ENCODE measurements at places on chromosomes 4 and X.
A peak's percentile ranks its signal among the peaks of the same experiment; 100 is the strongest.

- DNase-seq: no peak
These were observed 389.4 kb downstream of the UNC5C start for GRCh38 chr4:95159384-95159783.

GRCh38 chr4:151561551-151562256, 152.7 kb downstream of the FHIP1A start:
- no peak for DNase-seq

DNA sequence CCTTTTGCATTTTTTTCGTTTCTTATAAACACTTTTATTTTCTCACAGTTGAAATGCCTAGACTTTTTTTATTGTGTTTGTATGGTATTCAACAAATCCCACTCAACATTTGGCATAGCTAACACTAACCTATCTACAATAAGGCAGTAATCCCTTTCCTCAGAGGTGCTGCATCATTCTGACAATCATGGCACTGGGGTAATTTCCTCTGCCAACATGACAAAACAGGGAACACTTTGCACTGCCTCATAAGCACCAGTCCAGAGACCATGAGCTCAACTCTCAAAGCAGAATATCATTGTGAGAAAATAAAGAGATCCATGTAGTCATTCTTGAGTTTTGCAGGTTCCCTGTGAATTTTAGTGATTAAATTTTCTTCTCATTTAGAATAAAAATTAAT, 183.8 kb upstream of the INTU start:
- no peak for DNase-seq

GRCh38 chr4:3512719-3513118, 19.5 kb downstream of the LRPAP1 start:
- no peak for DNase-seq

- DNase-seq: no peak
These were observed 78.4 kb downstream of the PWWP3B start for GRCh38 chrX:106246511-106246910.

- no peak for DNase-seq
These were observed 46.1 kb downstream of the SETD7 start for GRCh38 chr4:139509727-139510410.

- no peak for DNase-seq
These were observed 75.1 kb downstream of the BANK1 start for GRCh38 chr4:101865501-101866062.

GRCh38 chr4:112813790-112814189, 176.8 kb downstream of the LARP7 start:
- DNase-seq: no peak

DNA sequence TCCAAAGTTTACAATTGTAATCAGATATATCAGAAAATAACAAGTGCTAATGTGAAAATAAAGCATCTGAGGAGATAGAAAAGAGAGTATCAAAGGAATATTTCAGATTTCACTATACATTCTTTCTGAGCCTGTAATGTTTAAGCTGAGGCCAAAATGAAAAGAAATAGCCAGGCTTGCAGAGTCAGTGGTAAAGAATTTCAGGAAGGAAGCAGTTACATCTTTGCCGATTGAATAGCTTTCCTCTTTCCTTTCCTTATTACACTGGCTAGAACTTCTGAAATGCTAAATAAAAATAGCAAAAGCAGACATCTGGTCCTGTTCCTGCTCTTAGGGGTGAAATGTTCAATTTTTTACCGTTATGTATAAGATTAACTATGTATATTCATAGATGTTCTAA, 1441.6 kb upstream of the PCDH7 start:
- DNase-seq: no peak

GRCh38 chrX:24259544-24260240, 54.2 kb downstream of the SUPT20HL2 start:
- peak; percentile 53 for DNase-seq

DNA sequence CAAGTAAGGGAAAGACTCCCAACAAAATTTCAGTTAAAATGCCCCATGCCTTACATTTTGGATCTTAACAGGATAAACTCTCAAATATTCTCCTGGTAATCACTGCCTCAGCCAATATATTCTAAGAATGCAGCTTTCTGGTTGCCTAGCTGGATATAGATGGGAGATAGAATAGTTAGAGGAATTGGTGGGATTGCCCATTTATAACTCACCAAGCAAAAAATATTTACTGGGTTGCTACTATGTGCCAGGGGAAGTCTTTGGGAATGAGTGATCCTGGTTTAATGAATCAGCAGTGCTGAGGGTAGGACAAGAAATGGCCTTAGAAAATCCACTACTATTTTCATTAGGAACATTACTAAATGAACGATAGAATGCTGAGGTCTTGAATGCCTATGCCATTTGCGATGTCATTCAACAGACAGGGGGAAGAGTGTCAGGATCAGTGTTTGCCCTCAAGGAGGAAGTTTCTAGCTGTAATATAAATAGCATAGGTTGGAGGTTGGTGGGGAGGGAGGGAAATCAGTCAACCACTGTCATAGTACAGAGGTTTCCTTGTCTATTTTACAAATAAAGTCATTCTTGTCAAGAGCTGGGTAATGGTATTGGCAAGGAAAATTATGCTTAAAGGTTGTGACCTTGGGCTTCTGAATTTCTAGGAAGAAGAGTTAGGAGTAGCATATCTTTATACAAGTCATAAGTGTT, 63.5 kb downstream of the ENOPH1 start:
- DNase-seq: no peak

GRCh38 chr4:85807247-85807950, 332.4 kb downstream of the ARHGAP24 start:
- no peak for DNase-seq

DNA sequence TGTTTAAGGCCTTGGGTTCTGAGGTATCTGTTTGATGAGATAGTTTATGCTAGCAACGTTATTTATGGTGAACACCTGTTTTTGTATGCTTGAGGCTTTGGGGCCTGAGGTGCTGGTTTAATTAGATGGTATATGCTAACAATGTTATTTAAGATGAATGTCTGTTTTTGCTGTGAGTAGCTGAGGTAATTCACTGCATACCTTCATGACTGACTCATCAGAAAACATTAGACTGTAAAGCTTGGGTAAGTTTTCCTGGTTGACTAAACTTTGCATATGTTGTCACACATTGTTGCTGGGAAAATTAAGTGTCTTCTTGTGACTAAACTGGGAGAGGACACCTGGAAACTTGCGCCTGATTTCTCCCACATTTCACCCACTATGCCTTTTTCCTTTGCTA, 1026.6 kb downstream of the RAPGEF2 start:
- no peak for DNase-seq

GRCh38 chr4:3705236-3705987, 60.8 kb upstream of the ADRA2C start:
- no peak for DNase-seq

DNA sequence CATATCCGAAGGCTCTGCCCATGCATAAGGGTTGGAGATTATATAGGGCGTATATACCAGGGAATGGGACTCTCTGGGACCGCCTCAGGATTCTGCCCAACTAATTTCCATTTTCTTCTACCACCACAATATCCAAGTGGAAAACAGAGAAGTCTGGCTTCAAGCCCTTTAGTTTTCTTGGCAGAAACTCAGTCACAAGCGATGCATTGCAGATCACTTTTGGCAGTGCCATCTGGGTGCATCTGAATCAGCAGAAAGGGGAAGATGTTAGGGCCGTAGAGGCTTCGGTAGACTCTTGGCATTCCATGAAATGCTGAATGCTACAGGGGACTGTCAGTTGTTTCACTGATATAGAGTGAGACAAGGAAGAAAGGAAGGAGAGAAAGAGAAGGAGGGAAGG, 94.1 kb upstream of the FAM9B start:
- DNase-seq: no peak

DNA sequence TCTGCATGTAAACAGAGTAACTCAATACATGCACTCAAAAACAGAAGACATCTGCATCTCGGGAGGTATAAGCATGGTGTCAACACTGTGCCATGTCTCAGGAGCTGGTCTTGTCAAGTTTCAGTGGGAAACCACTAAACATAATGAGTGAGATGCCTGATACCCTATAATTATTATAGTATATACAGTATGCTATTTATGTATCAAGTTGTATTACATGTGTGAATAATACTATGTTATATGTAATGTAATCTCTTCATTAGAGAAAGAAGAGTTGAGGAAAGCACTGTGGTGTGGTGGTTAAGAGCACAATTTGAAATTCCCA, 2.5 kb downstream of the PPBP start:
- DNase-seq: no peak

- peak; percentile 19 for DNase-seq
These were observed 644.1 kb downstream of the MID1IP1 start for GRCh38 chrX:39445336-39445735.

GRCh38 chr4:56995525-56995924, 16.8 kb downstream of the POLR2B start:
- DNase-seq: peak; percentile 63

DNA sequence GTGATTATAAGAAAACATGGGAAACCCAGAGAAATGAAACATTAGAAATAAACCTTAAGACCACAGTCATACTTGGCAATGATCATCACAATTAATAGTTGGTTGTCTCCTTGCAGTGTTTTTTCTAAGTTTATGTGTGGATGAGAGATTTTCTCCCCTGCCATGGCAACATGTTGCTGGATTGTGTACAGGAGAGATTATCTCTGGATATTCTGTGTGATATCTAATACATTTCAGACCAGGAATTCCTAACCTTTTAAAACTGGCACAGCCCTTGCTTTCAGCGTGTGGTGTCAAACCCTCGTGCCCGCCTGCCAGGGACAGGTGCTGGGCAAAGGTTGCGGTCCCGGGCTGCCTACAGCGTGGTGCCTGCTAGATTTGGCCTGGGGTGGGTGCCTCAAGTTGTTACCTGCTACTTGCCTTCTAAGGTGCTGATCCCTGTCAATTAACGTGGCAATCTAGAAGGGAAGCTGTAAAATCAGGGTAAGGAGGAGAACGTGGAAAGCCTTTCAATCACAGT, 100.5 kb downstream of the TMEM131L start:
- no peak for DNase-seq

GRCh38 chr4:3708103-3708510, 58.1 kb upstream of the ADRA2C start:
- peak; percentile 73 for DNase-seq

DNA sequence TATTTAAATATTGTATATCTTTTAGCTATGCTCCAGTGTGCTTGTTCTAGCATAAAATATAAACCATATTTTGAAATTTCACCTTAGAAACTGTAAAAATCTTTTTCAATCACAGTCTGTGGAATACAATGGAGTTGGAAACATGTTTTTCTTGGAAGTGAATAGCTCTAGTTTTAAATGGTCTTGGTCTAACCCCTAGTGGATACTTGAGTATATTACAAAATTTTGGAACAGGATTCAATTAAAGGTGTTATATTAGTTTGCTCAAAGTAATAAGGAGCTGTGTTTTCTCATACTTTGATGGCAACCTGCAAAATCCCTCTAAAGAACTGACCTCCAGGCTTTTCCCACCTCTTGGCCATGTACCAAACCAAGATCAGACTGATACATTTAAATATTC, 48.2 kb downstream of the STK26 start:
- peak; percentile 50 for DNase-seq

- DNase-seq: no peak
These were observed 4.0 kb downstream of the GABRA2 start for GRCh38 chr4:46385946-46386345.

DNA sequence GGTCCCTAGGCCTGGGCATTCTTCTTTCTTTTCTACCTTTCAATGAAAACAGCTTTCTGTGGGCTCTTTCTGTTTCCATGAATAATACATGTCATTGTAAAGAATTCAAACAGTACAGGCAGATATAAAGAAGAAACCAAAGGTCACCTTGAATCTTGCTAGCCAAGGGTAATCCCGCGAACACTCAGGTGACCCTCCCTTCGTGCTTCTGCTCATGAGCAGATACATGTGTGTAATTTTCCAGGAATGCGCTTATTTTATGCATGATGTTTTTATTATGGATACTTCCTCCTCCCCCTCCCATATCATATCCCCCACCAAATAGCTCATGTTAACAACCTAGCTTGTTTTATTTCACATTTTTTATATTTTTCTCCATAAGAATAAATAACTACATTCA, 9.6 kb upstream of the JAKMIP1 start:
- DNase-seq: no peak

GRCh38 chrX:148134578-148134977, 153.4 kb downstream of the FMR1NB start:
- DNase-seq: no peak

DNA sequence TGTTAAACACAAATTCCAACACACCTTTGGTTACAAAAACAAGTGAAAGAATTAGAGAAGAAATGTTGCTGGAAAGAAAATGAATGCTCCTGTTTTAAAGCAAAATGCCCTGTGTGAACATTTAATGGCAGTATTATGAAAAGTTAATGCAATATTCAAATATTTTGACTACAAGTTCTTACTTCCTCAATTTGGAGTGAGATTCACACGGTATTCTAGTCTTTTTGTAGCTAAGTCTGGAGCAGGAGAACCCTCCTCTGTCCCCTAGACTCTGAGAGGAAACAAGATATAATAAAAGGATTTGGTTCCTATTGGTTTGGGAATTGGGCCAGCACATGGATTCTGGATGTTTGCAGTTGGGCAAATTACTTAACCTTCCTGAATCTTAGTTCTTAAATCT, 12.7 kb downstream of the MAD2L1 start:
- no peak for DNase-seq

- no peak for DNase-seq
These were observed 533.9 kb downstream of the FSTL5 start for GRCh38 chr4:161629694-161630441.

DNA sequence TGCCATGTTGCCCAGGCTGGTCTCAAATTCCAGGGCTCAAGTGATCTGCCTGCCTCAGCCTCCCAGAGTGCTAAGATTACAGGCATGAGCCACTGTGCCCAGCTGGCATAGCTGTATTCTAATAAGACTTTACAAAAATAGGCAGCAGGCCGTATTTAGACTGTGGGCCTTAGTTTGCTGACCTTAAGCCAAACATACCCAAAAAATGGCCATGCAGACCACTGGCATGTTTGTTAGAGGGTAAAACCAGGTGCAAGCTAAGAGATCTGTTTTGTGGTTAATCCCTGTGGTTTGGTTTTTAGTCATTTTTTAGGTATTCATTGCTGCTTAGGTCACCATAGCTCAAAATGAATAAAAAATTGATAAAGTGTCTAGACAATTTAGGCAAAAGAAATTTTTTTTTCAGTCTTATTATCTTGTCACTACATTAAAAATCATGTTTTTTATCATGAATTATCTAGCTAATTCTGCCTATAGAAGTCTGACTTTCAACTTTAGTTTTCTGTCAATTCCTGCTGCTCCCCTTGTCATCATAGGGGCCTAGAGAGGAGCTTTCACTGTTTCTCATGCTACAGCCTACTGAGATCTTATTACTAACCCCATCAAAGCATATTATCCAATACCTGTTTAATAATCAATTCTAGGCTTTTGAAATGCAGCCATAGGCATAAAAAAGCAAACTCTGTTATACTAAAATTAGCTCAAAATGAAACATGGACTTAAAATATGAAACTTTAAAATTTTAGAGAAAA, 7.5 kb upstream of the SPINK2 start:
- DNase-seq: no peak

GRCh38 chr4:32455231-32455630, 1735.1 kb downstream of the PCDH7 start:
- no peak for DNase-seq
